ENCODE measurements at places on chromosomes 16 and 17.

GRCh38 chr16:55007504-55007903 lies 76.8 kb downstream of the IRX5 start:
- no peak for DNase-seq

DNA sequence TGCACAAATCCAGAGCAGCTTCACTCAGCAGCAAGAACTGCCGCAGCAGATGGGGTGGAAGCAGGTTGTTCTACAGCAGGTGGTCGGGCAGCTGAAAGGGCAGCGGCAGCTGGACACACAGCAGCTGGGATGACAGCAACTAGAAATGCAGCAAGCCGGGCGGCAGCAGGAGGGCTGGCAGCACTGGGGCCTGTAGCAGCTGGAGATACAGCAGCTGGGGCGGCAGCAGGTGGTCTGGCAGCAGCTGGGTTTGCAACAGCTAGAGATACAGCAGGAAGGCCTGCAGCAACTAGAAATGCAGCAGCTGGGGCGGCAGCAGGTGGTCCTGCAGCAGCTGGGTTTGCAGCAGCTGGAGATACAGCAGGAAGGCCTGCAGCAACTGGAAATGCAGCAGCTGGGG lies 460 bp downstream of the KRTAP4-3 start:
- no peak for DNase-seq

GRCh38 chr16:85681255-85681654 lies 7.5 kb downstream of the GINS2 start:
- DNase-seq = no peak

DNA sequence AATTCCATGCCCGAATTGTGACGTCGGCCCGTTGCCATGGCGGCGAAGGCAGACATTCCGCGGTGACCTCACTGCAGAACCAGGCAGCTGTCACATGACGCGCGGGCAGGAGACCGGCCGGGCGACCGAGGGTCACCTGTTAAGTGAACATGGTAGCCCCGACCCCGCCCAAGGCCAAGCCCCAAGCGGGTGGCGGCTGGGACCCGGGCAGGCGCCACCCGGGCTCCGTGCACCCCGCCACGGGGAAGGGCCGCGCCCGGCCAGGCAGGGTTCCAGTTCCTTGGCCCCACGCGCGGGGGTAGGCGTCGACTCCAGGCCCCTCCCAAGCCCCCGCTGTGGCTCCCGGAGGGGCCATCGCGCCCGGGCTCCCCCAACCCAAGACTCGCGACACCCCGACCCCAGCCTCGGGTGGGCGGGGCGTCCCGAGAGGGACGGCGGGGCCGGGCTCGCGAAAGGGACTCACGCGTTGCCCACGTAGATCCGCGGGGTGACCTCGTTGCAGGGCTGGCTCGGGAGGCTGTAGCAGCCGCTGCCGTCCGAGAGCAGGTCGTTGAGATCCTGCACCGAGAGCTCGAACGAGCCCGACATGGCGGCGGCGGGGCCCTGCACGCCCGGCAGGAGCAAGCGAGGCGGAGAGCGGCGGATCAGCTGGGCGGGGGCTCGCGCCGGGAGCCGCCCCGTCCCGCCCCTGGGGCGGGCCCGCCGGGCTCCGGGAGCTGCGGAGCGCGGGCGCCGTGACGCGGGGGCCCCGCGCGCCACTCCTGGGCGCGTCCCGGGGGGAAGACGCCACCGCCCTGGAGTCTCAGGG lies at the start of gene DUSP3:
DUSP3 (minus strand) TSS at position 641 of the 808 bp plus-strand sequence; CDS start at position 588, 53 bp downstream.
- DNase-seq = peak; percentile 83

DNA sequence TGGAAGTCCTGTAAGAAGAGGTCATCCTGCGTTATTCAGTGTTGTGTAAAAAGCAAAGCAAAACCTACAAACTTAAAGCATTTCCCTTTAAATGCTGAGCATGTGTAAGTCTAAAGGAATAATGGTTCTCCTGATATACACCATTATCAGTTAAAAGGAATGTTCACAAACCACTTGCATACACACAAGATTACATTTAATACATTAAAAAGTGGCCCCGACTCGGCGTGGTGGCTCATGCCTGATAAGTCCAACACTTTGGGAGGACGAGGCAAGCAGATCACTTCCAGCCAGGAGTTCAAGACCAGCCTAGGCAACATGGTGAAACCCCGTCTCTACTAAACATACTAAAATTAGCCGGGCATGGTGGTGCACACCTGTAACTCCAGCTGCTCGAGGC lies 30.5 kb downstream of the CPPED1 start:
- no peak for DNase-seq

DNA sequence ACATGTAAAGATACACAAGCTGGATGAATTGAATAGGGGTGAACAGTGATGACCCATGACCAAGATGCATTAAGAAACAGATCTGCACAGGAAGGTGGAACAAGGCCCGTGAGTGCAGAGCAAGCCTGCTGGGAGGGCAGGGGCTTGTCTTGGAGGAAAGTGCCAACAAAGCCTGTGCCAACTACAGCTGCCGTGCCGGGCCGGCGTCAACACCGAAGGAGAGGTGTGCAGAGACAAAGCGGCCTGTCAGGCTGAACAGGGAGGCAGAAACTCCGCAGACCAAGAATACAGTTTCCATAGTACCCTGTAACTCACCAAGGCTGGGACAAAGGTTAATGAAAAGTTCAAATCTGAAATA lies 46.7 kb downstream of the ANKRD11 start:
- no peak for DNase-seq

GRCh38 chr17:48002916-48003416 lies 32.1 kb downstream of the CDK5RAP3 start:
- peak; percentile 27 for DNase-seq

DNA sequence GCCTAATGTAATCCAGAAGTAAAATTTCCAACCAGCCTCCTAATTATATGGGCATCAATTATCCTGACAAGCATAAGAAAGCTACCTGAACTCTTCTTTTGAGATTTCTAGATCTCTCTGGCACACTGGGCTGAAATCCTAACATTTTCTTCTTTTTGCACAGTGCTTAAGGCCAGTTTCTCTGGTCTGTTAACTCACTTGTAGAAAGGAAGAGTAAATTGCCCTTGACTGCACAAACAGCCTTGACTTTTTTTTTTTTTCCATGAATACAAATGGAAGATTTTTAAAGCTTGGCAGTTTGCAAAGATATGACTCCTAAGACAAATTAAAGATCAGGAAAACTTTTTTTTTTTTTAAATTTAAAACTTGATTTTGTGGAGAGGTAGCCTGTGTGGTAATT lies 291.2 kb upstream of the MON1B start:
- no peak for DNase-seq

GRCh38 chr17:10067446-10068143 lies 130.8 kb downstream of the GAS7 start:
- no peak for DNase-seq

DNA sequence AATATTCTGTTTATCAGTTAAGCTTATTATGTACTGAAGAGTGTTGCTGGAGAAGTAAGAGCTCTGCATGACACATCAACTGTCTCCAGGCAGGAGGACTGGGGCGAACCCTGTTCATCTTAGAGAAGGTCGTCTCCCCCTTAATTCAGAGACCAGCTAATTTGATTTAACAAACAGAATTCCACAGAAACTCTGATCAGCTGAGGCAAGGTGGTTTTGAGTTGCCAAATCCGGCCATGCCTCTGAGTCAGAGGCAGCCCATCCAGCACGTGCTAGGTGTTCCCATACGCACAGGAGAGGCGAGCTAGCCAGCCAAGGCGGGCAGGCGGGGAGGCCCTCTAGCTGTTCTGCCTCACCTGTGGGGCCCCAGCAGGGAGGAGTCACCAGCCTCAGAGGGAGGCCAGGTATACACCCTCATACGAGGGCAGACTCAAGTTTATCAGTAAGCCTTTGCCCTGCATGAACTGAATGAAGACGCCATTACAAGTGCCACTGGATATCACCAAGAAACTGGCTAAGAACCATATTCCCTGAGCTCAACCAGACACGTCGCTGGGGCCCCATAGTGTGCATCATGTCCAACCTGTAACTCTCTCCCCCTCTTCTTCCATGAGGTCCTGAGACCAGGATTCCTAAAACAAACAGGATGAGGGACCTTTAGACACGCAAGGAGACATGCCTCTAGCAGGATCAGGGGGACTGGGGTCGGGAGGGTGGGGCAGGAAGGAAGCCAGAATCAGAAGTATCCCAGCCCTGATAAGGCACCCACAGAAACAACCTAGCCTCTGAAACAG lies 25.7 kb downstream of the STAT5A start:
- no peak for DNase-seq

DNA sequence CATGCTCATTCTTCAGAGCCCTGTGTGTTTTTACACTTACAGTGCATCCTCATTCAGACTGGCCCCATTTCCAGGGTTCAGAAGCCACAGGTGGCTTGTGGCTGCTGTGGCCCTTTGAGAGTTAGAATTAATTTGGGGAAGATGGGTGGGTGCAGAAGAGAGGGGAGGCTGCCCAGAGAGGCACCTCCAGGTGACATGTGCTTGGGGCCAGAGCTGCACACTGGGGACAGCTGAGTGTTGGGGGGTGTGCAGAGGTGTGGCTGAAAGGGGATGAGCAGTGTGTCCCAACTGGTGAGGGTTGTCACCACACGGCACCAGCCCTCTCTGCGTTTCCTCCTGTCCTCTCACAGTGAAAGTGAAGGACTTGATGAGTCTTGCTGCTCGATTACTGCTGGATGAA lies 6.9 kb upstream of the EIF1 start:
- DNase-seq = no peak

- DNase-seq = no peak
Observed at GRCh38 chr16:51876934-51877333, 670.0 kb downstream of the TOX3 start.

GRCh38 chr16:54812229-54812628 lies 118.4 kb upstream of the IRX5 start:
- DNase-seq = no peak

DNA sequence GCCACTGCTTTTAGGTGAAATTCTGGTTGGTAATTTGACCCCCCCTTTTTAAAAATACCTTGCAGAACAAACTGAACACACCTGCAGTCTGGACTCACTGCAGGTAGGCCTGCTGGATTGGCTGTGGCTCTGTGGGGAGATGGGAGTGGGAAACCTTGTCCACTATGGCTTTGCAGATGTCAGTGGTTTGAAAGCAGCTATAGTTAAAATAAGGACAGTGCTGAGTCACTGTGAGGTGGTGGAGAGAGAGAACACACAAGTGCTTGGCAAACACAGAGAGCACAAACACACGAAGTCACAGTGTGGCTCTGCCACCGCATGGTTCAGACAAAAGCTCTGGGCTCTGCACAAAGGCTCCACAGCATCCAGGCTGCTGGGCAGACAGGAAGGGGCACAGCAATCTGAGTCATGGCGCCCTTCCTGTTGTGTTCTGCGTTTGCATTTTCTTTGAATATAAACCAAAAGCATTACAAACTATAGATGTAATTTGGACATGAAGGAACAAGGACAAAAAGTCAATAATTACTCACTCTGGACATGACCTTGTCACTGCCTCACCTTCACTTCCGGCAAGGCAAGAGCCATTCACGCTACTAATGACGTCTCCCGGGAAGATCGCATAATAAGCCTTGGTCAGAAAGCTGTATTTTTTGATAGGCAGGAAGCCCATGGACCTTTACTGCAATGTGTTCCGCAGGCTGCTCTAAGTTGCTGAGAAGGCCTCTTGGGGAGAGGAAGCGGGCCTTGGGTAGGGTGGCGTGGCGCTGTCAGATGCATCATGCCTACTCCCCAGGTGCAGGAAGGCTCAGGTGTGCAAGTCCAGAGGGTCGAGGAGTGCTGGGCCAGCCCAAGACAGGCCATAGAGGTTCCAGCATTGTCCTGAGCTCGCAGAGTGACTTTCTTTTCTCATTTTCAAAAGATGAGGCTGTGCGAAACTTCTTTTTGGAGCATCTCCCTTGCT lies 60.1 kb upstream of the MED9 start:
- DNase-seq = no peak

DNA sequence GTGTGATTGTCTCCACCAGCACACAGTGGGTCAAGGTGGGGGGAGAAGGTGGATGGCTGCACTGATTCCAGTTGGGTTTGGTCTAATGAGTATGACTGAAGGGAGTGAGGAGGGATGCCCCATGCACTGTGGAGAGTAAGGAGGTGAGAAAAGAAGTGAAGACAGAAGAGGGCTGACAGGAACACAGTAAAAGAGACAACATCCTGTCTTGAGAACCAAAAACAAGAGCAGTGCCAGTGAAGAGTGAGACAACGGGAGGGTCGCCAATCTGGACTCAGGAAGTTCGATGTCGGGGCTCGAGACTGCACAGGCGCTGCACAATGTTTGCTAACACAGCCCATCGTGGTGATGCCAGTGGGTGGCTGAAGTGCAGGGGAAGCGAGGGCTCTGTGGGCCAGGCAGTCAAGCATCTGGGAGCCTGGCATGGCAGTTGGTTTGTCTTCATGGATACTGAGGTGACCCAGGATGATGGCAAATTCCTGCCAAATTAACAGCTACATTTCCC lies 34.1 kb downstream of the DUSP14 start:
- DNase-seq = no peak

DNA sequence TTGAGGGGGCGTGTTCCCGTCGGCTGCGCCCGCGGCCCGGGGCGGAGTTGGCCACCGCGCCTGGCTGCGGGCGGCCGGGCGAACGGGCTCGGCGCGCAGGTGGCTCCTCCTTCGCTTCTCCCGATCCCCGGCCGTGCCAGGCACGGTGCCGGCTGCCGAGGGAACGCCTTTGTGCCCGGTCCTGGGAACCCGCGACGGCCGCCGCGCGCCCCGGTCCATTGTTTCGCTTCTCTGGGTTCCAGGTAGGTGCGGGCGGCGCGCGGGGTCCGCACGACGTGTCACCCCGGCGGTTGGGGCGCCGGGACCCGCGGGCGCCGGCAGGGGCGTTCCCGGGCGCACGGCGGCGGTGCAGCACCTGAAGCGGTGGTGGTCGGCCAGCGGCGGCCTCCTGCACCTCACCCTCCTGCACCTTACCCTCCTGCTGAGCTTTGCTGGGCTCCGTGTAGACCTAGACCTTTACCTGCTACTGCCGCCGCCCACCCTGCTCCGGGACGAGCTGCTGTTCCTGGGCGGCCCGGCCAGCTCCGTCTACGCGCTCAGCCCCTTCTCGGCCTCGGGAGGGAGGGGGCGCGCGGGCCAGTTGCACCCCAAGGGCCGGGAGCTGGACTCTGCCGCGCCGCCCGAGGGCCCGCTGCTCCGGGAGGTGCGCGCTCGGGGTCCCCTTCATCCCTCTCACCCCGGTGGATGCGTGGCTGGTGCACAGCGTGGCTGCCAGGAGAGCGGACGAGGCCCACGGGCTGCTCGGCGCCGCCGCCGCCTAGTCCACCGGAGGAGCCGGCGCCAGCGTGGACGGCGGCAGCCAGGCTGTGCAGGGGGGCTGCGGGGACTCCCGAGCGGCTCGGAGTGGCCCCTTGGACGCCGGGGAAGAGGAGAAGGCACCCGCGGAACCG lies 99.9 kb downstream of the EFCAB13 start:
- DNase-seq = no peak

- no peak for DNase-seq
Observed at GRCh38 chr17:7027335-7027734, 4.5 kb downstream of the BCL6B start.

GRCh38 chr17:21129023-21129681 lies 2.4 kb downstream of the DHRS7B start:
- no peak for DNase-seq

DNA sequence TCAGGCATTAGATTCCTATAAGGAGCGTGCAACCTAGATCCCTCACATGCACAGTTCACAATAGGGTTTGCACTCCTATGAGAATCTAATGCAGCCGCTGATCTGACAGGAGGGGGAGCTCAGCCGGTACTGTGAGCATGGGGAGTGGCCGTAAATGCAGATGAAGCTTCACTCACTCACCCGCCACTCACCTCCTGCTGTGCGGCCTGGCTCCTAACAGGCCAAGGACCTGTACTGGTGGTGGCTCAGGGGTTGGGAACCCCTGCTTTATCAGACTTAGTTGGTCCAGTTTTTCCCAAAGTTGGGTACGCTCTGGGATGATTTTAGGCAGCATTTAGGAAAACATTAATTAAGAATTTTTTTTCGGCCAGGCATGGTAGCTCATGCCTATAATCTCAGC lies 103.8 kb downstream of the MARF1 start:
- DNase-seq = no peak

GRCh38 chr16:22014271-22014873 lies 6.5 kb downstream of the MOSMO start:
- DNase-seq = no peak
